Stimulated activated CD8-positive, alpha-beta memory T cell treated with anti-CD3 and anti-CD28 coated beads, Interleukin-15, amount 100 ng/mL, for 1 hour (primary cell): ENCODE measurements at places on chromosomes 6 and 20.
A peak's percentile ranks its signal among the peaks of the same experiment; 100 is the strongest.

DNA sequence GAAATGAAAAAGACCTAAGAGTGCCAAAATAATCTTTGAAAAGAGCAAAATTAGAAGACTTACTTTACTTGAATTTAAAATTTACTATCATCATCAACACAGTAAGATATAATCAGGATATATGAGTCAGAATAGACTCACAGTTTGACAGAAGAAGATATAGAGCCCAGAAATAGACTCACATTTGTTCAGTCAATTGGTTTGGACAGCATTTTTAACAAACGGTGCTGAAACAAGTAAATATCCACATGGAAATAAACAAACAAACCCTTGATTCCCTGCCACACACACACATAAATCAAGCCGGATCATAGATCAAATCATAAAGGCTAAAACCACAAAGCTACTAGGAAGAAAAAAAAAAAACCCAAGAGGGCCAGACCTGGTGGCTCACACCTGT, 291.1 kb downstream of the ADGRG6 start:
- DNase-seq = no peak

DNA sequence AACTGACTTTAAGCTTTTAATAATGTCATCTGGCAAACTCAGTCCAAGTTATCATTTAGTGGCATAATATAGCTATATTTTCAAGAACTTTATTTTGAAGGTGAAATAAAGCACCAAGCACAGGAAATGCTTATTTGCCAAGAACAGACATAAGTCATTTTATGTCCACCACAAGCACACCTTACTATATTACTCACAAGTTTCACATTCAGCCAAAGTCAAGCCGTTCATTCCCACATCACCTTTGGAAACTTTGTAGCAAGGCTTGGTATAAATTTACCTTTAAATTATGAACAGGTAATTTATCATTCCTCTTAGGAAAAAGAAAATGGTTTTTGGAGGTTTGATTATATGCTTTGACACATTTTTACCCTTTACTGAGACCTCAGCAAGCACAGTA, 236.8 kb upstream of the FKBP1C start:
- DNase-seq = no peak

DNA sequence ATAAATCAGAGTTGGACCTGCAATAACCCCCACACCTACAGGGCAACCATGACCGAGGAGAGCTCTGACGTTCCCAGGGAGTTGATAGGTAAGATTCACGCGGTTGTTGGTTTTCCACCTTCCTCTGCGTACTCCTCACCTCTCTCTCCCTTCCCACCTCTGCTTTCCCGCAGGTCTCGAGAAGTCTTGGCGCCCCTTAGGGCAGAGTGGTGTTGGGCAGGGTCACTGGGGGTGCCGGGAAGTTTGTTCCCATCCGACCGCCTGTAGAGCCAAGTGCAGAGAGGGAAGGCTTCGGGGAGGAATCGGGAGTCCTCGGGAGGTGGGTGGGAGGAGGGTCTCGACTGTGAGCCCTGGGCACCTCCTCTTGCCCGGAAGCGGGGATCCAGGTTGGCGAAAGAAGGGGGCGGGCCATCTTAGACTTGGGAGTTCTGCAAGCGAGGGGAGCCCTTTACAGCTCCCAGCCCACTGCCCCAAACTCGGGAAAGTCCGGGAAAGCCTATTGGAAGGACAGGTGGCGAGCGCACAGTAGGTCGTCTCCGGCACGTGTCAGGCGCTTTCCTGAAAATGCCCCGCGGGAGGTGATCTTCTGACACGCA, 672 bp downstream of the CARMIL1 start:
- DNase-seq = no peak

GRCh38 chr6:37791156-37791919, 28.2 kb upstream of the ZFAND3 start:
- DNase-seq = peak; percentile 60

- DNase-seq = no peak
These were observed 260.4 kb upstream of the THEMIS start for GRCh38 chr6:128161263-128161662.

DNA sequence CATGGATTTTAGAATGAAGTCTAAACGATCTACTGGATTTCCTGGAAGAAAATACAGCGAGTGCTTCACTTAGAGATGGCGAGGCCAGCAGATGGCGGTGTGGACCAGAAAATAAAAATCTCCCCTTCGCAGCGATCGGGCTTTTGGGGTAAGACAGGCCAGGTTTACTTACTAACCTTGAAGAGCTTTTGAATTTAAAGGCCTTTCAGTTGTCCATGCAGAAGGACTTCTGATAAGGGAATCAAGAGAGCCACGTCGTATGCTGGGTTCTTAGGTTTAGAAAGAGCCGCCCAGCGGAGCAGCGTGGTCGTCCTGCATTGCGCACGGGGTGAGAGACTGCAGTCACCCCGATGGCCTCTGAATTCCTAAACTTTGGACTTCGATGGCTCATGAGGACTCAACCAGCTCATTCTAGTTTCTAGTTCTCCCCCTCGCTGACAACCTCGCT, 125.2 kb upstream of the RALGAPA2 start:
- no peak for DNase-seq

DNA sequence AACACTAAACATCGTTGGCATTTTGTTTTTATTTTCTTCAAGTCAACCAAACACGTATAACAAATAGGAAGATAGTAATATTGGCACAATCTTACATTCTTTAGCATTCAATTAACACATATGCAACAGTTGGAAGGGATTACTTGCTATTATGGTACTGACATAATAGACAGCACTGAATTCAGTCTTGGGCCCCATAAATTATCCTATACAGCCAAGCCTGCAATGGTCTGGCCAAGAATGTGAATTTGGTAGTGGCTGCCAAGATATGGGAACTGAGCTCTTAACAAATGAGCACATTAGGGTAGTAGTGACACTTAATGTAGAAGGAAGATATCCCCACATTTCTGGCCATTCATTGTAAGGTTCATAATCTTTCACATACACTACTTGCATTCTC, 44.8 kb upstream of the ARHGAP18 start:
- no peak for DNase-seq

- no peak for DNase-seq
These were observed 6.0 kb upstream of the PTGIS start for GRCh38 chr20:49573900-49574416.

DNA sequence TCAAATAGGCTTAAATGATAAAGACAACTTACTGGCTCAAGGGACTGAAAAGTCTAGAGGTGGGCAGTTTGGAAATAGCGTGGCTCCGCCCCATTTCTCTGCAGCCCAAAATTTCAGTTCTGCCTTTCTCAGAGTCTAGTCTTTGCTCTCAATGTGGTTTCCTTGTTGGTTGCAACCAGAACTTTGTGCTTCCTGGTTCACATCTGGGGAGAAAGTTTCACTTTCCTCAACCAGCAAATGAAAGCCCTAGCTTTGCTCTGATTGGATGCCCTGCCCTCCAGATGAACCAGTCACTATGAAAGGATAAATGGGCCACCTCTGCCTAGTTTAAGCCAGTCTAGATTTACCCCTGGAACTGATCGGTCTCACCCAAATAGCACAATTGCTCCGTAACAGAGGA, 14.9 kb downstream of the SYCP2L start:
- no peak for DNase-seq

DNA sequence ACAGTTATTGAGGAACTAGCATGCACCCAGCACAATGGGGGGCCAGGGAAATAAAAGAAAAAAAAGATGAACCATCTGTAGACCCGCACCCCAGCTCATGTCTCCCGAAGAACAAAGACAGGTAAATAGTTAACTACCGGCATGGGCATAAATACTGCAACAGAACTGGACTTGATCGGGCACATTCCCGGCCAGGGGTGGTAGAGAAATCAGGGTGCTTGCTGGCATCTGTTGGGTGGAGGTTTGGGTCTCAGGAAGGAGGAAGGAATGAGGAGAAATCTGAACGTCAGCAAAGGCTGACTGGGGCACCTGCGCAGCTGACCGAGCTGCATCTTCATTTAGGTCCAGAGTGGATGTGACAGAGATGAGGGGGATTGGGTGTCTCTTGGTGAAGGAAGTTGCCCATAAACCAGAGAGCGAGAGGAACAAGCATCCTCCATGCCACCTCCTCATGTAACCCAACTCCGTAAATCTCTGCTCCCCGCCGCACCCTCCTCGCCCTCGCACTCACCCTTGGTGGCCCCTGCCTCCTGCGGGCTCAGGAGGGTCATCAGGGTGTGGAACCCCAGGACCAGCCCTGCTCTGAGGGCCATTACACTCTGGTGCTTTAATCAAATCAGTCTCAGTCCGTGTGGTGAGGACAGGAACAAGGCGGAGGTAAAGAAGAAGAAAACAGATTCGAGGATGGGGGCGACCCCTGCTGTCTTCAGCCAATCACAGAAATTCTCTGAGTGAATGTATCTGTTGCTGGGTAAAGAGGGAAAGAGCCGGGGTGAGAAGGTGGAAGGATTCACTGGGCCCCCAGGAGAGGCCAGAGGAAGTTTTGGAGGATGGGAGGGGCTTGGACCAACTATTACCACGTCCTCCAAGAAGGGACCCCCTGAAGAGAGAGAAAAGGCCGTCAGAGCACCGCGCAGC, at the start of gene HLA-DOA:
Gene HLA-DOA, minus strand, starts transcription at position 648 of the 918 bp plus-strand sequence.
- DNase-seq = peak; percentile 23

DNA sequence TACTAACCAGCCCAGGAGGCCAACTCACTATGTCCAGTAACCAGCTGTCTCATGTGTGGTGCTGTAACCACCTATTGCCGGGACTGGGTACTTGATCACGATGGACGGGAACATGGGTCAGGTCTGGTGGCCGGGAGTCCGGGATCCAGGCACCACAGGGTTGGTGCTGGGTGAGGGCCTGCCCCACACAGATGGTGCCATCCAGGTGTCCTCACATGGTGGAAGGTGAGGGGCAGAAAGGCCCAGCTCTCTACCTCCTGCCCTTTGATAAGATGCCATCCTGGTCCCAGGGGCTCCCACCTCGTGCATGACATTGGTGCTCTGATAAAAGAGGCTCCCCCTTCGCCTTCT, 116.3 kb downstream of the TAF4 start:
- no peak for DNase-seq

GRCh38 chr6:36847152-36847551, 7.9 kb upstream of the CPNE5 start:
- no peak for DNase-seq

DNA sequence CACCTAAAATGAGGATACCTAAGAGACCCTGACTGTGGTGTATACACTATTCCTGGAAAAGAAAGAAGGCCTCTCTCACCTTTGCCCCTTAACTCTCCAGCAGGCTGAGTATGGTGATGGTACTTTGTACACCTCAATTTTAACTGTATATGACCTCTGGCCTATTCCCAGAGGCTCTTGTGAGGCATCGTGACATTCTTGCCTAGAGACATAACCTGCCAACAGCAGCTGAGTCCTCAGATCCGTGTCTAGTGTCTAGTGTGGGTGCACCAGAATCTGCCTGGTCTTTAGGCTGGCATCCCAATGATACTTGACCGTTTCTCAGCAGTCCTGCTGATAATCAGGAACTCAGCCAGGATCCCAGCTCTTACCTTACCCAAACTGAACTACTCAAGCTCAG, 20.0 kb downstream of the TP53INP2 start:
- DNase-seq = no peak

DNA sequence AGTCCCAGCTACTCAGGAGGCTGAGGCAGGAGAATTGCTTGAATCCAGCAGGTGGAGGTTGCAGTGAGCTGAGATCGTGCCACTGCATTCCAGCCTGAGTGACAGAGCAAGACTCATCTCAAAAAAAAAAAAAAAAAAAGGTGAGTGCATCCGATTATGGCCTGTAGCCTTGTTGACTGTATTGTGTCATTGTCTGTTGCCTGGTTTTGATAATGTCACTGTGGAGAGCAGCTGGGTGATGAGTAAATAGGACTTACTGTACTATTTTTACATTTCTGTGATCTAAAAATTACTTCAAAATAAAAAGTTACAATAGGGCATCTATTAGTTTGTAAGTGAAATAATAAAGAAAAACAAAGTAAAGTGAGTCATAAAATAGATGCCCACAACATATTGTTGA, 134.1 kb upstream of the SALL4 start:
- no peak for DNase-seq

DNA sequence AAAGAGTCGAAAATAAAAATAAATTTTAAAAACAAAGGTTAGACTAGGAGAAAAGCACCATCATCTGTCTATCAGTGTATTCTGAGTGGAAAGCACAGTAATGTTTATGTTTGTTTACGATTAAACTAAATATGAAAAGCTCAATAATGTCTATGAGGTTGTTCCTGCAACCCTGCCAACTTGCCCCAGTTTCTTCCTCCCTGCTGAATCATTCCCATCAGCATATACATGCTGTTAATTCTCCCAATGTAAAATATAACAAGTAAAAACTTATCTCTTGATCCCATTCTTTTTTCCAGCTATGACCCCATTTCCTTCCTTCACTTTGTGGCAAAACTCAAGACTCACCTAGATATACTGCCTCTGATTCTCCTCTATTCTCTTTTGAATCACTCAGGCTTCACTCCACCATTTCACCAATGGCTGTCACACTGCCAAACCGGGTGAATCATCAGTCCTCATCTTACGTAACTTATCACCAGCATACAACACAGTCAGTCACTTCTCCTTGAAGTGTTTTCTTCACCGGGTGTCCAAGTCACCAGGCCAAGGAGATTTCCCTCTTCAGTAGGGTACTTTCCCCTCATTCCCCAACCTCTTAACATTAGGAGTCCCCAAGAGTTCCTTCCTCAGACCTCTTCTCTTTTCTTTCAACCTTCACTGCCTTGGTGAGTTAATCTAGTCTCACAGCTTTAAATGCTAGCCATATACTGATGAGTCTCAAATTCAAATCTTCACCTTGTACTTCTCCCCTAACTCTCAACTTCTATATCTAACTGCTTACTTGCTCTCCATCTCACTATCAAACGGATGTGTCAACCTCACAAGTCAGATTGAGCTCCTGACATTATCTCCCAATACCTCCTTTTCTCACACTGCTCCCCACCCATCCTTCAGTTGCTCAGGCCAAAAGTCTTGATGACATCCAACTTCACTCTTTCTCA, 6.2 kb downstream of the TMEM242 start:
- no peak for DNase-seq

GRCh38 chr20:62359491-62360121, 7.5 kb downstream of the LAMA5 start:
- DNase-seq = no peak

DNA sequence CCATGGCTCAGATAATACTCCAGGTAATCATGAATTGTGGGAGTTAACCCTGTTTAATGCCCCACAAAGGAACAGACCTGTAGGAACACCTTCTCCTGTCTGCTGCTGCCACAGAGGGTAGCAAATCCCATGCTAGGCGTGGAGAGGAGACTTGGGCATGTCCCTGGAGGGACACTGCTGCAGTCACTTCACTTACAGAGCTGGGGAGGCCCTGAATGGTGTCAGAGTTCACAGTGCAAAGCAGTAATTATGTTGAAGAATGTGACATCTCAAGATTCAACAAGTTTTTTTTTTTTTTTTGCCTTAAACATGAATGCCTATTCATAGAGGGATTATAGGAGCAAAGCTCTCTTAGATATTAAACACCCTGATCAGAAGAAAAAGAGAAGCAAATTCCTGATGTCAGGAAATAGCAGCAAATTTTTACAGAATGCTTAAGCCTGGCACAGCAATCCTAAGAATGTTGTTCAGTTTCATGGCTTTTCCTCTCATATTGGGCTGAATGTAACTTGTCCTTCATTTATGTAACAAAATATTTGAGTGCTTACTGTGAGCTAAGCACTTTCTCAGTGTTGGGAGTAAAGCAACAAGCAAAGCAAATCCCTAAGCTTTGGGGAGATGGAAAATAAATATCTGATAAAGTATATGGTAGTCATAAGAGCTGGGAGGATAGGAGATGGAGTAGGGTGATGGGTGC, 45.0 kb downstream of the CARMIL1 start:
- DNase-seq = no peak

- DNase-seq = no peak
These were observed 88.8 kb upstream of the HS3ST5 start for GRCh38 chr6:114431641-114432040.

GRCh38 chr6:123897965-123898364, 94.3 kb downstream of the NKAIN2 start:
- no peak for DNase-seq

GRCh38 chr6:31493875-31494694, 3.9 kb upstream of the MICB start:
- peak; percentile 54 for DNase-seq
